ENCODE measurements at places on chromosomes 13 and 19.

GRCh38 chr13:49939321-49939720 is 3.2 kb upstream of the SPRYD7 start:
- no peak for DNase-seq

GRCh38 chr13:67557642-67558241 is 327.6 kb upstream of the PCDH9 start:
- DNase-seq, result peak; percentile 8

DNA sequence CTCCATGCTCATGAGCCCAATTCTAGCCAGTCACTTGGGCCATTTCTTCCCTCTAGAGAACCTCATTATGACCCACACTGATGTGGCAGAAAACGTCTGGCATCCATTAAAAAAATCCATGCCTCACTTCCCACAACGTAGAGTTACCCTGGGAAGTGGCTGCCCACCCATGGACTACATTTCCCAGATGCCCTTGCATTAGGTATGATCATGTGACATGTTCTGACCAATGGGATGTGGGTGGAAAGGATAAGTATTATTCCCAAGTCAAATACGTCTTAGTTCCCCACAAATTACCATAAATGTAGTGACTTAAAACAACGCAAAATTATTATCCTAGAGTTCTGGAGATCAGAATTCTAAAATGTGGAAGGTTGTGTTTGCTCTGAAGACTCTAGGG is 47.9 kb upstream of the ZNRF4 start:
- peak; percentile 23 for DNase-seq

DNA sequence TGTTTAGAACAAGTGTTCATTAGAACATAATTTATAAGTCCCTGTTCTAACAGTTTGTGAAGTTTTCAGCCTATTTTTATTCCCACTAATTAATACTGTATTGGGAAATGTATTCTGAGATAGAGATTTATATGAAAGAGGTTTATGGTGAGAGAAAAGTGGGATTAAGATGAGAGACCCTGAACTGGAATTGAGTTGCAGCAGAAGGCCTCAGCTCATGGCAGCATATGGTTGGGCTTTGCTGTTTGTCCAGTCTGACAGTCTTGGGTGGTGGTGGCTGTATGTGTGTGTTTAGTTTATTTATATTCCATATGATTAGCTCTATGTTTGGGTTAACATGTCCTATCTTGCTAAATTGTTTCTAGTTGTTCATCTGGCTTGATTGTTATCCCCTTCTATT is 575.1 kb downstream of the SLITRK5 start:
- no peak for DNase-seq

DNA sequence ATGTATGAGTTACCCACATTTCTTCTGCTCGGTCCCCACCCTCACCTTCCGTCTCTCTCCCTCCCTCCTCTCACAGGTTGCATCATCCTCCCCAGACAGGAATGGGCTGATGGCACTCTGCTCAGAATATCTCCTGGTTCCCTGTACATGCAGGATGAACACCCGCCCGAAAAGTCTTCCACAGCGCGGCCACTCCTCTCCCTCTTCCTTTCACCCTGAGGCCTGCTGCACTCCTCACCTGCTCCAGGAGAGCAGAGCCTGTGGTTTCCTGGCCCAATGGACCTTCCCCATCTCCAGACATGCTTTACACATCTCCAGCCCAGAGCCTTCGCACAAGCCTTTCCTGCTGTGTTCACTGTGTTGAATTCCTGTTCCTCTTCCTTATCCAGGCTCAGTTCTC is 40.9 kb downstream of the GSX1 start:
- no peak for DNase-seq

DNA sequence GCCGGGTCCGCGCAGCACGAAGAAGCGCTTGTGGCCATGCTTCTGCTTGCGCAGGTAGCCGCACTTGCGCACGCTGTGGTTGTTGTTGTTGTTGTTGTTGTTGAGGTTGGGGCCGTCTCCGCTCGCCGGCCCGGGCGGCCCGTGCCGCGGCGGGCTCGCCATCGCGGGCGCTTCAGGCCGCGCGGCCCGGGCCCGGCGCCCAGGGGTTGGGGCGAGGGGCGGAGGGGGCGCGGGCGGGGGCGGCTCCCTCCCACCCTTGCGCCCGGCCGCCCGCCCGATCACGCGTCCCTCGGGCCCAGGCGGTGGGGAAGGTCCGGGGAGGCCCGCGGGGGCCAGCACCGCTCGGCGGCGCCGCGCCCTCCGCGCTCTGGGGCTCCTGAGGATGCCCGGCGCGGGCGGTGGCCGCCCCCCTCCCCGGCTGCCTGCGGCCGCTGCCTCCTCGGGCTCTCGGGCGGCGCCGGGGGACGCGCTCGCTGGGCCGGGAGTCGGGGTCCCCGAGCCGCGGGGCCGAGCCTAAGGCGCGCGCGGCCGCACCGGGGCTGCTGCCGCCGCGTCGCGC is 412 bp downstream of the IRS2 start:
- DNase-seq, result no peak

- no peak for DNase-seq
These were observed 4.2 kb downstream of the PDCD2L start for GRCh38 chr19:34408411-34408810.

- DNase-seq, result peak; percentile 68
These were observed 1.8 kb downstream of the HMGB1 start for GRCh38 chr13:30463787-30464495.

- DNase-seq, result no peak
These were observed 121.2 kb downstream of the PDS5B start for GRCh38 chr13:32707471-32707870.

DNA sequence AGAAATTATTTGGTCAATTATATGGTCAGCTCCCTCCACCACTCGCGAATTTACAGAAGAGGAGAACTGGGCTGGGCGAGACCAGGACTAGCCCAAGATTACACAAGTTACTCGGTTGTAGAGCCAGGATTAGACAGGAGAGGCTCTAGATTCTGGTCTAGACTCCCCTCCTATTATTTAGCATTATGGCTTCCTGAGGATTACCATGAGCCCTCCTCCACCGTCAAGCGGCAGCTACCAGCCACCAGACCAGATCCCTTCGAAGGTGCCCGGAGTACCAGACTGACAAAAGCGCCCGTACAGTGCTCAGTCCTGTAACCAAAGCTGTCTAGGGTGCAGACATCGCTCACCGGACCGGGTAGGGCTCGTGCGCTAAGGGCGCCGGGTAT is 497 bp upstream of the MLNR start:
- peak; percentile 28 for DNase-seq

GRCh38 chr13:33489563-33489962 is 204.0 kb upstream of the STARD13 start:
- no peak for DNase-seq

DNA sequence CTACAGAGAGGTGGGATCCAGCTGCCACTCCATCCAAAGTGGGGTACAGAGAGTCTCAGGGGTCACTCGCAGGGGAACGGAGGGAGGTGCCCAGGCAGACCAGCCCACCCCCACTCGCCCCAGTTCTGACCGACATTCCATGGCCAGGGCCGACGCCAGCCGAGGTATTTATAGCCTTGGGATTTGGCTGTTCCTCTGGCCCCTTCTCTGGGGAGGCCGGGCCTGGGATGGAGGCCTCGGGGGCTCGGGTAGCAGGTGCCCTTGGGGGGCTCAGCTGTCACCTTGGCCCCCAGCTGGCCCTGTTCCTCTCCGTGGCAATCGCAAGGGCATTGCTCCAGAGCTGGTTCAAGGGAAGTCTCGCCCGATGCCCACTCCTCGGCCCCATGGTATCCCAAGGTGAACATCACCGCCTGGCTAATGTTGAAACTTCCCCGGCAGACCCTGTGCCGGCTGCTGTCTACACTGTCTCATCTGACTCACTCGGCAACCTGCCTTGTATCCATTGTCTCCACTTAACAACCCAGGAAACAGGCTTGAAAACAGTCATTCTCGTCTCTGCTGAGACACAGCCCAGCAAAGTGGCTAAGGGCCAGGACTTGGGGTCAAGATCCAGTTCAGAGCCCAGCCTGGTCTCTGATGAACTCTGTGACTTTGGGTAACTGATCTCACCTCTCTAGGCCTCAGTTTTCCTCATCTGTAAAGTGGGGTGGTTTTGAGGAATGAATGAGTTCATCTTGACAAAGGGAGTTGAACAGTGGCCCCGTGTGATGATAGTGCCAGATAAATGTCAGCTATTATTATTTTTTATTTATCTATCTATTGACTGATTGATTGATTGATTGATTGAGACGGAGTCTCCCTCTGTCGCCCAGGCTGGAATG is 9.7 kb downstream of the PRKACA start:
- no peak for DNase-seq

- peak; percentile 97 for DNase-seq
These were observed 36.1 kb downstream of the ACTN4 start for GRCh38 chr19:38683393-38684077.

GRCh38 chr13:80256352-80256932 is 84.5 kb downstream of the SPRY2 start:
- DNase-seq, result no peak

DNA sequence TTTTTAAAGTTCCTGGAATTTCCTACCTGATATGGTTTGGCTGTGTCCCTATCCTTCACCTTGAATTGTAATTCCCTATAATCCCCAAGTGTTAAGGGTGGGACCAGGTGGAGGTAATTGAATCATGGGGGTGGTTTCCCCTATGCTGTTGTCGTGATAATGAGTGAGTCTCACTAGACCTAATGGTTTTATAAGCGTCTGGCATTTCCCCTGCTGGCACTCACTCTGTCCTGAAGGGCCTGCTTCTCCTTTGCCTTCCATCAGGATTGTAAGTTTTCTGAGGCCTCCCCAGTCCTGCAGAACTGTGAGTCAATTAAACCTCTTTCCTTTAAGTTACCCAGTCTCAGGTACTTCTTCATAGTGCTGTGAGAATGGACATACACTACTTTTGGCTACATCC is 298.7 kb downstream of the HS6ST3 start:
- DNase-seq, result no peak

- DNase-seq, result no peak
These were observed at the start of gene SIGLEC10 for GRCh38 chr19:51417107-51417809. SIGLEC10 (minus strand) TSS chr19:51417642; CDS start chr19:51417581, 61 bp downstream.

- DNase-seq, result no peak
These were observed 9.4 kb upstream of the EVI5L start for GRCh38 chr19:7820588-7820987.

GRCh38 chr19:38869836-38870607 is 8.1 kb downstream of the RINL start:
- peak; percentile 67 for DNase-seq

- no peak for DNase-seq
These were observed 53.2 kb downstream of the NWD1 start for GRCh38 chr19:16772841-16773240.

DNA sequence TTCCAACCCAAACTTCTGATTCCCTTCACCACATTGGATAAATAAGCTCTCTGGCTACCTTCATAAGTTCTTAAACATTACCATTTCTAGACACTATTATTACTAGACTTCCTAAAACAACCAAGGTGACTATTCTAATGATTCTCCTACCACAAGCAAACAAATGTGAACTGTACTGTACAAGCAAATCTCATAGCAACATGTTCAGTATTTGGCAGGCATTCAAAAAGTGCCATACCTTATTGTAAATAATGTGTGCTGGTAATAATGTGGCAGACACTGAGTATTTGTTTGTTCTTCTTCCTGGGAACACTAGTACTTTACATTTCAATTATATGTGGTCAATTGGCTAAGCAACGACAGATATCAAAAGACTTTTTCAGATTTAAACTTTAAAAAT is 986.0 kb upstream of the SPRY2 start:
- DNase-seq, result no peak

- DNase-seq, result no peak
These were observed 1178.0 kb downstream of the UQCRFS1 start for GRCh38 chr19:28034936-28035335.

- DNase-seq, result no peak
These were observed 60.2 kb upstream of the CYSLTR2 start for GRCh38 chr13:48593536-48593935.

DNA sequence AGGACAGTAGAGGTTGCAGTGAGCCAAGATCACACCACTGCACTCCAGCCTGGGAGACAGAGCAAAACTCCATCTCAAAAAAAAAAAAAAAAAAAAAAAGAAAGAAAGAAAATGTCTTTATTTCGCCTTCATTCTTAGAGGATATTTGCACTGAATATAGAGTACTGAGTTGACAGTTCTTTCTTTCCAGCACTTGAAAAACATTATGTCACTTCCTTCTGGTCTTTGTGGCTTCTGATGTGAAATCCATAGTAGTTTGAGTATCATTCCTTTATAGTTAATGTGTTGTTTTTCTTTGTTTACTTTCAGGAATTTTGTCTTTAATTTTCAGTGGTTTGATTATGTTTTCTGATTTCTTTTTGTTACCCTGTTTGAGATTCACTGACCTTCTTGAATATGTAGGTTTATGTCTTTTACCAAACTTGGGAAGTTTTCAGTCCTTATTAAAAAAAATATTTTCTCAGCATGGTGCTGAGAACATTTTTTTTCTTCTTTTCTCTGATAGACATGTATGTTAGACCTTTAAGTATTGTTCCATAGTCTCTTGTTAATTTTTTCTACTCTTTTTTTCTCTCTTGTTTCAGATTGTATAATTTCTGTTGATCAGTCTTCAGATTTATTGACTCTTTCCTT is 50.1 kb downstream of the PCCA start:
- peak; percentile 18 for DNase-seq

- DNase-seq, result peak; percentile 44
These were observed 4.0 kb upstream of the NKPD1 start for GRCh38 chr19:45164577-45165335.

DNA sequence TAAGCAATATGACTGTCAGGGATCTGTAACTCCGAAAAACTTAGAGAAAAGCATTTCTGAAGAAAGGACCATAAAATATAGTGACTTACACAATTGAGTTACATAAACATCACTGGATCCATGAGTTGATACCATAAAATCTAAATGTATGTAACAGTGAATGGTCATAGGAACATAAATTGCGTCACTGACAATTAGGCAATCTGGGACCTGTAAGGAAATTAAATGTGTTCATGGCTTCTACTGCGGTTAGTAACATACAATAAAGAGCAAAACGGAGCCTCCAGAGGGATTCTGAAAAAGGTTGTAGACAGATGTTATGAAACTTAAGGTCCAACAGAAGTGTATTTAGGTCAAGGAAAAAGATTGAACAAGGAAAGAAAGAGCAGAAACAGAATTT is 27.1 kb downstream of the POU4F1 start:
- DNase-seq, result no peak

DNA sequence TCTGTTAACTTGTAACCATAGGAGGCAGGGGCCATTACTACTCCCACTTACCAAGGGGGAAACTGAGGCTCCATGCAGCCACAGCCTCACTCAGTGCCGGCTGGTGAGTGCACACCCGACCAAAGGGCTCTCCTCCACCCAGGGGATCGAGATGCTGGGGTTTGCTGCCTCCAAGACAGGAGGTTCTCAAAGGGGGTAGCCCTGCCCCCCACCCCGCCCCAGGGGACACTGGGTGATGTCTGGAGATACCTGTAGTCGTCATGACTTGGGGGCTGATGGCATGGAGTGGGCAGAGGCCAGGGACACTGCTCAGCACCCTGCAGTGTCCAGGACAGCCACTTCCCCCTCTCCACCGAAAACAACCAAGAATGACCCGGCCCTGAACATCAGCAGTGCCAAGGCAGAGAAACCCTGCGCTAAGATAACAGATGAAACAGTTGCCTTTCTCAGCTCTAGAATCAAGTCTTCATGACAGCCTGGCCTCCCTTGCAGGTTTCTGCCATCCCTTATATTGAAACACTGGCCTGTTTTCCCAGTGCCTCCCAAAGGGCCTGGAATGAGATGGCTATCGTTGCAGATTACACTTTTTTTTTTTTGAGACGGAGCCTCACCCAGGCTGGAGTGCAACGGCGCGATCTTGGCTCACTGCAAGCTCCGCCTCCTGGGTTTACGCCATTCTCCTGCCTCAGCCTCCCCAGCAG is 3.3 kb downstream of the REEP6 start:
- no peak for DNase-seq

- DNase-seq, result no peak
These were observed 2.1 kb upstream of the ATP12A start for GRCh38 chr13:24678151-24678550.
